ENCODE measurements at places on chromosomes 12 and 14.

- no peak for DNase-seq
Observed at GRCh38 chr12:60230056-60230455, 634.2 kb downstream of the SLC16A7 start.

GRCh38 chr14:91341751-91342154, 75.9 kb downstream of the CCDC88C start:
- no peak for DNase-seq

- no peak for DNase-seq
Observed at GRCh38 chr14:102726191-102726949, 50.9 kb upstream of the TRAF3 start.

DNA sequence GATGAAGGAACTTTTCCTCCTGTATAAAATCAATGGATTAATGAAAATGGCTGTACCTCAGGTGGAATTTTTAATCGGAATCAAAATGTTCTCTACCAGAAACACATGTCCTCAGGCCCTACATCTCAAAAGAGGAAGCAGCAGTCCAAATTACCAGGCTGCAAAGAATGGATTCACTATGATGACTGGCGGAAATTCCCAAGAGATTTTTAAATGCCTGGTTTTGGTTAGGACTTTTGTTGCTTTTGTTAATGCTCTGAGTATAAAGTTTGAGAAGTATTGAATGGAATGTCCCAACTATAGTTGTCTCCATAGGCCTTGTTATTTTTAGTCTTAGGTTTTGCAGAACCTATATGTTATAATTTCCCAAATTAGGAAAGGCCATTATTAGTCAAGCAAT, 11.2 kb upstream of the IFNG start:
- DNase-seq = no peak

DNA sequence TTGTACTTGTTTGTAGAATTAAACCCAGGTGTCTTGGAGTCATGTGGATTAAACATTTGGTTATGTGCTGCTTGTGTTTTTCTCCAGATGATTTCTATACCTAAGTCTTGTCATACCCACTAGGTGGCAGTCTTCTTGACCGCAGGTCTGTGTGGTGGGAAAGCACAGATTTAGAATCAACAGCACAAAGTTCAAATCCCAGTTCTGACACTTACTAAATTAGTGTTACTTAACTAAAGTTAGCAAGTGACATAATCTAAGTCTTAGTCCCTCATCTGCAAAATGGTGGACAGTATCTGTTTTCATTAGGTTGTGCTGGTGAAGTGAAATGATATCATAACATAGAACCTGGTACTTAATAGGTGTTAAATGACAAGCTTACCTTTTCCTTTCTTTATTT, 151.0 kb upstream of the ARHGAP5 start:
- no peak for DNase-seq
